Epithelial cell of esophagus (primary cell): ENCODE measurements at places on chromosomes 5 and 9.
A peak's percentile ranks its signal among the peaks of the same experiment; 100 is the strongest.

DNA sequence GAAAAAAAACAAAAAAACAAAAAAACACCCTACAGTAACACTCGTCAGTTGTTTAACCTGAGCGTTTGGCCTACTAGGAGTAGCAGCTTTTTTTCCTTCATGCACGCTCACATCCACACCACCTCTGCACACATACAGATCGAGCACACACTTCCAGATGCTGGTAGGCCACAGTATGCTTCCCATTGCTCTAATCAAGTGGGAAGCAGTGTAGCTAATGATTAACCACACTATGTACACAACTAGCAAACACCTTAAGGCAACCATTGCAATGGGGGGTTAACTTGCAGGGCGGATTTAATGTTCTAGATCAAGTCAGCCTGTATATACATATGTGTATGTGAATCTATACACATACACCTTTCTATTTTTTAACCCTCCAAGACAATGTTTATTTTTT, 65.5 kb upstream of the GLRX start:
- no peak for DNase-seq

DNA sequence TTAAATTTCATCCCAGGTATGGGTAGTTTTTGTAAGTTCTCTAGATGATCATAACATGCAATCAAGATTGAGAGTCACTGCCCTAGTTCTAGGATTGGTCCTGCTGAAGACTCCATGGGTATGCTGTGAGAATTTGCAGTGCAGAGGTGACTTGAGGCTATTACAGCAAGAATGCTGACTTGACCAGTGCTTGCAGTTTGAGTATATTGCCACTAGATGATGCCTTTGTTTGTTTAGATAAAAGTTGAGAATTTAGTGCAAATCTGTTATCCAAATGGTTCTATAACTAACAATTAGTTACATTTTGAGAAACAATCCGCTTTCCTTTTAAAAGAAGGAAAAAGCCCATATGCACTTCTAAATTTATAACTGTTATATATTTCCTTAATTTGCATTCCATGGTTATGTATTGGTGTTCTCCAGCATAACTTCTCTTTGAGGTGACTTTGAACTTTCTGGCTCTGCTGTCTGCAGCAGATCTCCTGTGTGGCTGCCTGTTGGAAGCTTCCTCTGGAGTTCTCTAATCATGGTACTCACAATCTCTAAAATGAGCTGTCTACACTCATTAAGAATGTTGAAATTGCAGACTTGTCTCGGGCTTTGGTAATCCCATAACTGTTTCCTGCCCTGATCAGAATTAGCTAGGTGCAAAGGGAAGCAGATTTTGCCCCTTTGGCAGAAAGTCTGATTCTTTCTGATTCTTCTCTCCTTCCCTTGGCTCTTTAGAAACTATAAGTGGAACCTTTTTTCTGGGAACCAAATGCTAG, 24.9 kb downstream of the MELK start:
- DNase-seq: peak; percentile 55

DNA sequence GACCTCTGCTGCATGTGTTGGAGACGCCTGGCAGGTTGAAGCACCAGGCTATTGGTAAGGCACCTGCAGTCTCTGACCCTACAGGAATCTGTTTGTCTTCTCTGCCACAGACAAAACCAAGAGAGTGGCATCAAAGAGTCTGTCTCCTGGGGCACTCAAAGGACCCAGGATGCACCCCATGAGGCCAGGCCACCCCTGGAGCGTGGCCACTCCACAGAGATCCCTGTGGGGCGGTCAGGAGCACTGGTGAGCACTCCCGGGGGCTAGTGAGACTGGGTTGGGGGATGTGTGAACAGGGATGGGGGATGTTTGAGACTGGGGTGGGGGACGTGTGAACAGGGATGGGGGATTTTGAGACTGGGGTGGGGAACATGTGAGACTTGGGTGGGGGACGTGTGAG, 240.3 kb downstream of the CACNA1B start:
- DNase-seq: no peak

DNA sequence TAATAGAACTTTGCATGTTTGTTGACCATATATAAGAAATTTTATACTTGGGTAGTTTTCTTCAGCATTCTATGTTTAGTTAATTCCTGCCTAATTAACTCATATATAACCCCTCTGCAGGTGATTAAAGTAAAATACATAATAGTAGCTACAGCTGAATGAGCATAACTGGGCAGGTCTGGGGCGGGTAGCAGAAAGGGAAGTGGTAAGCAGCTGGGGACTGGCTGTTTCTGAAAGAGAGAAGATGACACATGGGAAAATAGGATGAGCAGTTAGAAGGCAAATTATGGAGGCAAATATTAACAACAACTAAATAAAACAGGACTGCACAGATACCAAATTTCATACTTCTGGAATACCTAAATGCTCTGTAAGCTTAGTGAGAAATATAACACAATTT, 128.1 kb downstream of the CPLANE1 start:
- no peak for DNase-seq

GRCh38 chr9:642014-642413, 199.5 kb upstream of the DMRT1 start:
- DNase-seq: no peak

DNA sequence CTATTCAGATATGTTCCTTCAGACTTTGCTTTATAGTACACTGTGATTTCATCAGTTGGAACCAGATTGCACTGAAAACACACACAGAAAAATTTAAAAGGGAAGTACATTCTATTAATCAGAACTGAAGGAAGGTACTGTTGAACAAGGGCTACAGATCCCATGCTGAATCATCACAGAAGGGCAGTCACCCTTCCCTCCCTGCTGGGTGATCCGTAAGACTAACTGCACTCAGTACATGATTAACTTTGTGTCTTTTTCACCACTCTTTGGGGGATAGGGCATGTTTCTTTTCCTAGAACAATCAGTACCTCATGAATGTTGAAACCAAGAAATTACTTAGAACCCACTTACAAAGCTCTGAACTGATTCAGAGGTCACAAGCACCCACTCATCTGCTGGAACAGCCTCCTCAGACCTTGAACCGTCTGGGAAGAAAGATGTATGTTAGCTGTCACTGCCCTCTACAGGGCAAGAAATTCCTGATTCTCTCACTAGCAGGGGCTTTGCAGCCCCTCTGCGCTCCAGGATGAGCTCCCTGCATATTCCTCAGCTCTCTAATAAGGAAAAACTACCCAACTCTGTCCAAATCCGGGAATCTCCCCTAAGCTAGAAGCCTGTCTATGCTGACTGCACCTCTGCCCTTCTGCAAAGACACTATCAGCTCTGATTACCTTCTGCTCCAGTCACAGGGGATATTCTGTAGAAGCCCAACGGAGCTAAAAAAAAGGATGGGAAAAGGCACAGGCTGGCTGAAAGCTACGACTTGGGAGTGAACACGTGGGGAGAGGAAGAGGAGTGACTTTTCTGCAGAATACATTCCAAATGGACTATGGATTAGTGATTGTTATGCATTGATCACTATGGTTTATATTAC, 51.0 kb downstream of the IARS1 start:
- DNase-seq: peak; percentile 10

GRCh38 chr5:20572614-20573013, 584.6 kb upstream of the CDH18 start:
- peak; percentile 79 for DNase-seq

DNA sequence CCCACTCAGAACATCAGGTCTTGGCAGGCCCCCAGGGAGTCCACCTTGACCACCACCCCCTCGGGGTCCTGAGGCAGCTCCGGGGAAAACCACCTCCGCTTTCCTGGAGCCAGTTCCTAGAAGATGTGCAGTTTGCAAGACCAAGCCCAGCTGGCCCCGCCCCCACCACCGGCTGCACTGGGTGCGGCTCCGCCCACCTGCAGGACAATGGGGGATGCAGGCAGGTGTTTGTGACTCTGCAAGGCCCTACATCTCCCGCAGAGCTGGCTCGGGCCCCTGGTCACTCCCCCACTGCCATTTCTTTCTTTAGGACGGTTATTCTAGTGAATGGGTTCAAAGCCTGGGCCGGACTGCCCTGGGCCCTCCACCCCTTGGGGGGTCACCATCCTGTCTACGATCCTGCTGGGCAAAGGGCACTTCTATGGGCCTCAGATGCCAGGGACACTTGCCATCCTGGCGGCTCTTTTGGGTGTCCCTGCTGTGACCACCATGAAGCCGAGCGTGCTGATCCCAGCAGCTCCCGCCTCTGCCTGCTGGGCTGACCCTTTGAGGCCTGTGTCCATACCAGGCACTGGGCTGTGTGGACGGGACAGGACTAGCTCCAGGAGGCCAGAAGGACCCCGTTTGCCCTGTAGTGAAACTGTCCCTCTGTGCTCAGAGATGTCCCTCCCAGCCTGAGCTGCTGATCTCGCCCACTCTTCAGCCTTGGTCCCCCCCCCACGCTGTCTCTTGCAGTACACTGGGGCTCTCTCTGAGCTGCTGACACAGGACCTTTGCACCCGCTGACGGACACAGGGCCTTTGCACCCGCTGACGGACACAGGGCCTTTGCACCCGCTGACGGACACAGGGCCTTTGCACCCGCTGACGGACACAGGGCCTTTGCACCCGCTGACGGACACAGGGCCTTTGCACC, 5.9 kb upstream of the NACC2 start:
- no peak for DNase-seq

DNA sequence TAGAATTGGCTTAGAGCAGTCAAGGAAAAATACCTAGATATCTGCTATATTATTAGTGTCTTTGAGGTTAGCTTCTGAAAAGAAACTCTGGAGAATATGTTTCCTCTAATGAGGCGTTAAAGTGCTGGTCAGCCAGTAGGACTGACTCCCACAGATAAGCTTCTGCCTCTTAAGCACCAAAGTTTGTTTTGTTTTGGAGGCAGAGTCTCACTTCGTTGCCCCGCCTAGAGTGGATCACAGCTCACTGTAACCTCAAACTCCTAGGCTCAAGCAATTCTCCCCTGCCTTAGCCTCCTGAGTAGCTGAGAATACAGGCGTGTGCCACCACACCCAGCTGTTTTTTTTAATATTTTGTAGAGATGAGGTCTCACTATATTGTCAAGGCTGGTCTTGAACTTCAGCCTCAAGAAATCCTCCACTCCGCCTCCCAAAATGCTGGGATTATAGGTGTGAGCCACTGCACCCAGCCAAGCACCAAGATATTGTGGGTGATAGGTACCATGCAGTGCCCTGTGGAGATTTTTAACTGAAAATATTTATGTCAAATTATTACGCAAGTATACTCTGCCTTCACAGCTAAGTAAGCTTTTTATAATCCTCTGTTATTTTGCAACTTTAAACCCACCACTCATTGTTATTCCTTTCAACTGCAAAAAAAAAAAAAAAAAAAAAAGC, 24.7 kb upstream of the TMEM171 start:
- no peak for DNase-seq

DNA sequence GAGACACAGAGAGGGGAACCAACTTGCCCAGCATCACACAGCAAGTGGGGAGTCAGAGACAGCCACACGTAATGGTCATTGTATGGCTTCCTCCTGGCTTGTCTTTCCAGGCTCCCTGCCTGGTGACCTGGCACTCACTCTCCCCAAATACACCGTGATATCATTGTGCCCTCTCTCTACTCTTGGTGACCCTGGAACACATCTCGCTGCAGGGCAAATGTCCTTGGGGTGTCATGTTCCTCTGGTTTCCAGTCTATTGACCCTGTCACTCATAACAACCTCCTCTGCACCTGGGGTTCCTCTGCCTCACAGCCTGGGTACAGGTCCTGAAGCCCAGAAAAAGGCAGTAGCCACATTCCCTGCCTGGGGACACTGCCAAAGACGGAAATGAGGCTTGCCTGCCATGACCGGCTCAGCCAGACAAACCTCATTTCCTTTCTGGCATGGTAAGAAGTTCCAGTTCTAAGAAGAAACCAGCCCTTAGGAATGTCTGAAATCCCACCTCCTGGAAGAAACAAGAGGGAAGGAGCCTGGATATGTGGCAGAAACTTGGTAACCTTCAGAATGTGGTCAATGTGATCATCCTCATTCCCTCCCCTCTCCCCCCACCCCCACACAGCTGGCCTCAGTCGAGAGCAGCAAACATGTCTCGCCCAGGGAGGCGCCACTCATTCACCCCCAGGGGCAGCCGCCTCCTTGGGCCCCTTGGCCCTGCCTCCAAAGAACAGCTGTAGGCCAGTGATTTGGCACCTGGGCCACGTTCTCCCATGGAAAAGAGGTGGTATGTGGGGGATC, 30.6 kb upstream of the SMU1 start:
- peak; percentile 73 for DNase-seq

- DNase-seq: peak; percentile 80
Measured at GRCh38 chr5:138305797-138306196, 25.8 kb downstream of the CDC25C start.

- no peak for DNase-seq
Measured at GRCh38 chr9:79289856-79290255, 281.9 kb upstream of the TLE4 start.

- no peak for DNase-seq
Measured at GRCh38 chr5:122940890-122941289, 95.5 kb downstream of the SNX24 start.

DNA sequence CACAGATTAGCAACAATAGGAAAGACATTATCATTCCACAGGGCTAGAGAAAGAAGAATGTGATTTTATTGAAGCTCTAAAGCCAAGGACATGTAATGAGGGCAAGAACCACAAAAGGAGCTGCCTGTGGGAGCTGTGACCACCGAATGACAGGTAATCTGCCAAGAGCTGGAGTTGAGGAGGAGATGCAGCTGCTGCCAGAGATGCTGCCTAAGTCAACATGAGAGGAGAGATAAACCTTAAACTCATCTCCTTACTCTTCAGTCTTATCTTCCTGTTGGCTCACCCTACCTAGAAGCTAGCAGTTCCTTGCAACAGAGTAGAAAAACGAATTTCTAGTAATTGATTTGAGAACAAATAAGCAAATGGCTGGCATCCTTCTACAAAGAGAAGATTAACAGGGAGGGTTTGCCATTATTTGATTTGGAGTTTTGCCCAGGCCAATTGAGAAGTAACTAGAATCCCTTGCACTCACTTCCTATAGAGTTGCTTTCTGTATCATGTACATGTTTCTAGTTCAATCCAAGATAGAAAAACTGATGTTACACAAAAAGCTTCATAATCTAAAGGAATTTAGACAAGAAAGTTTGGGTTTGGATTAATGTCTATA, 539.2 kb downstream of the TLE1 start:
- DNase-seq: no peak

DNA sequence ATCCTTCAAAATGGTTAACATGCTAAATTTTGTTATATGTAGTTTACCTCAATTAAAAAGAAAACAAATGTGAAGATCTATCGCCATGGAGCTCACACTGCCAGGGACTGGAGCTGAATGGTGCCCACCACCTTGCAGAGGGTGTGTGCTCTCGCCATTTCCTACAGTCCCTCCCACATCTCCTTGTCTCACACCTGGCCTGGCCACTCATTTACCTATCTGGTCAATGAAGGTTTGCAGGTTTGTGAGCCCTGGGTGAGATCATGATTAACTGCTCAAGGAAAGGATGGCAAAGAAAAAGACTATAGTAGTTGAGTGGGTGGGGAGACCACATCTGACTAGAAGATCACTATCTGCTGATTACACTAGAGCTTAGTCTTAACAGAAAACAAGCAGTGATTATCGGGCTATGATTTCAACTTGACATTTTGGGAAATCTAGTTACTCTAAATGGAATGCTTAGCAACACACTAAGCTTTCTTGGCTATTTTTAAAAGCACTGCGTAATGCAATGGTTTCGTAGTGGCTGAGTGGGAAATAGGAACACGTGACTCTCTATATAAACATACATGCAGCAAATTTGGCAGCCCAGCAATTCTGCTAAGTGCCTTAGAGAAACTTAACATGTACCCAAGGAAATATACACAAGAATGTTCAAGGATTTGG, 27.3 kb downstream of the PUM3 start:
- peak; percentile 35 for DNase-seq
